Tibial nerve (tissue), 4 donors: ENCODE measurements at places on chromosomes 16 and 17. TPM values are rescaled to one million over a fixed set of nuclear protein-coding genes. Genes with fewer than 3 reads are reported as not detected.
A peak's percentile ranks its signal among the peaks of the same experiment; 100 is the strongest.

DNA sequence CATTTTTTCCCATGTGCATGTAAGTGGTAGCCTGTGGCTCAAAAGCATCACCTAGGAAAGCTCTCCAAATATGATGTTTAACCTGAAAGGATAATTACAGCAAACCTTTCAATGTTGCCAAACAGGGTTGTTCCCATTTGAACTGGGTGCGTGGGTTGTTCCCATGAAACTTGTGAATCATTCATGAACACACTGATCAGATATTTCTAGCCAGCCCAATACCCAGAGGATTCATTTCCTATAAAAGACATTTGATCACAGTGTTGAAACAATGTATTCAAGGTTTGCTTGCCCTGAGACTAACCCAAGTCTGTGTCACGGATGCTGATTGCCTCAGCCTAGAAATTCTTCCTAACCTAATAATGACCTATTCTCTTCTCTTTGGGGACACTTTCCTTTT is 12.9 kb downstream of the KRT39 start:
- no peaks in the 10 kb centered on the region for H3K27me3 ChIP-seq
- no peak overlapping the region for H3K4me3 ChIP-seq
- H3K36me3 ChIP-seq, result no peaks in the 10 kb centered on the region
- no peak overlapping the region for H3K27ac ChIP-seq
- H3K4me1 ChIP-seq, result no peaks in the 10 kb centered on the region
- no peak for DNase-seq

The IL32 gene
- 32.9 TPM for total RNA-seq

DNA sequence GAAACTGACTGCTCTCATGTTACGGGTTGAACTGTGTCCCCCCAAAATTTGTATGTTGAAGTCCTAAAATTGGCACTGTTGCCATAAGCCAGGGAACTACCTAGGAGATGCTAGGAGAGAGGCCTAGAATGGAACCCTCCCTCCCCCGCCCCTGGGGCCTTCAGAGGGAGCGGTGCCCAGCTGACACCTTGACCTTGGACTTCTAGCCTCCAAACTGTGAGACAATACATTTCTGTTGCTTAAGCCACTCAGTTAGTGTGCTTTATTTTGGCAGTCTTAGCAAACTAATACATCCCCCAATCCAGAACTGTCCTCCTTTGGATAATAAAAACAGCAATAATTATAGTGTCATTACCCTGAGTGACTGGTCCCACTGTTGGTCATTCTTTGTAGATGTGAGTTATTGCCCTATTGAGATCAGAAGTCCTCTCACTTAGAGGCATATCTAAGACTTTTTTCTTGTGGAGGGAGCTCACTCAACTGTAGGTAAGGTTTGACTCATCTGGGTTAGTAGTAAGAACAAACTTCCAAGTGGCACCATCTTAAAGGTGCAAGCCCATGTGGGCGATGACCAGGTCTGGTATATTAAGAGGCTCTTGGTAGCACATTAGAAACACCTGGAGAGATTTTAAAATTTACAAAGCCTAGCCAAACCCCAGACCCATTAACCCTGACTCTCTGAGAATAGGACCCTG is 93.0 kb upstream of the HLF start:
- no peak overlapping the region for H3K4me3 ChIP-seq
- H3K4me1 ChIP-seq, result no peaks in the 10 kb centered on the region
- no peak for DNase-seq
- H3K27ac ChIP-seq, result no peak overlapping the region
- peaks cover 28% of the 10 kb centered on the region for H3K36me3 ChIP-seq

- DNase-seq, result no peak
- H3K27me3 ChIP-seq, result no peaks in the 10 kb centered on the region
- no peak overlapping the region for H3K27ac ChIP-seq
- H3K4me3 ChIP-seq, result no peak overlapping the region
Measured at GRCh38 chr17:42200706-42201457, 6.6 kb upstream of the GHDC start.

DNA sequence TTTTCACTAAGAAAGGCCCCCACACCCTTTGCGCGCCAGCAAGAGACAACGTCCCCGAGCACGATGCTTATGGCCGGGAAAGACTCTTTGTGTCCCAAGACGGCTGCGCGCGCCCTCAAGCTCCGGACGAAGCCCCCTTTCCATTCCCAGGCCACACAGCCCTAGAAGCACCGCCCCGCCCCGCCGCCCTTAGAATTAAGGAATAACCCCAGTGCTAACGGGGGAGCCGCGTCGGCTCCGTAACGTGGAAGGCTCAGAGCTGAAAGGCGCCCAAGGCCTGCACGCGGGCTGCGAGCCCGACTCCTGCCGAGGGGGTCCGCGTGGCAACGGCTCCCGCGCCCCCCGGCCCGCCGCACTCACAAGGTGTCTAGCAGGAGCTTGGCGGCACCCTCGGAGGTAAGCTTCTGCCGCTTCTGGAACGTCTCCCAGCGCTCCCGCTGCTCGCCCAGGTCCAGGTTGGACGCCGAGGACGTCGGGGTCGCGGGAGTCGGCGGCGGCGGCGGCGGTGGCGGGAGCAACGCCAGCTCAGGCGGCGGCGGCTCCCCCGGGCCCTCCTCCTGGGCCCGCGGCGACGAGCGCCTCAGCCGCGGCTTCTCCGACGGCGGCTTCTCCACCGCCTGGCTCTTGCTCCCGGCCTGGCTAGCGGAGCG is 477 bp downstream of the CENPV start:
- H3K27ac ChIP-seq, result peak overlapping the region; percentile 77
- peak overlapping the region; percentile 58 for H3K4me3 ChIP-seq
- no peaks in the 10 kb centered on the region for H3K4me1 ChIP-seq
- peak; percentile 28 for DNase-seq

The CBX2 gene
- total RNA-seq, result 5.1 TPM

DNA sequence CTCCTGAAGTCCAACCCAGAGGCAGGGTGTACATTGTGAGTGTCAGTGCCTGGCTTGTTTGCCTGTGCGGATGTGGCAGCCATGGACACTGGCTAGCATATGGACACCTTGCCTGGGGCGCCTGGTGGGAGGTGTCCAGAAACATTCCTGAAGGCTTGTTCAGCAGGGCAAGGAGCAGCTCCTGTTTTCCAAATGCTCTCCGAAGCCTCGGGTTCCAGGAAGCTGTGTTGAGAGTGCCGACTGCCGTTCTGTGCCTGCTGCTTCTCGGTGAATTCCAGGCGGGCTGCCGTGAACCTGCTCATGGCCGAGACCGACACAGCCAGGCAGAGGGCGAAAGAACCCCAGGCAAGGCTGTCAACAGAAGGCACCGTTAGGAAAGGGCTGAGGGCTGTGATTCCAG is 10.9 kb upstream of the DHRS7C start:
- H3K4me1 ChIP-seq, result no peaks in the 10 kb centered on the region
- H3K27me3 ChIP-seq, result no peaks in the 10 kb centered on the region
- H3K4me3 ChIP-seq, result no peak overlapping the region
- DNase-seq, result no peak

The SLC6A2 gene
- 0.59 TPM for total RNA-seq

GRCh38 chr17:1868090-1868489 is 38.3 kb downstream of the RPA1 start:
- H3K4me3 ChIP-seq, result no peak overlapping the region
- DNase-seq, result no peak
- H3K27ac ChIP-seq, result no peak overlapping the region
- H3K4me1 ChIP-seq, result no peaks in the 10 kb centered on the region
- H3K27me3 ChIP-seq, result no peaks in the 10 kb centered on the region

- H3K4me3 ChIP-seq, result no peak overlapping the region
- no peaks in the 10 kb centered on the region for H3K36me3 ChIP-seq
- no peak overlapping the region for H3K27ac ChIP-seq
- DNase-seq, result no peak
- no peaks in the 10 kb centered on the region for H3K27me3 ChIP-seq
Measured at GRCh38 chr16:49724774-49725173, 131.1 kb downstream of the ZNF423 start.

The ZMYND15 gene
- total RNA-seq, result 0.59 TPM

GRCh38 chr17:73309727-73310596 is 1.8 kb downstream of the CDC42EP4 start:
- H3K4me1 ChIP-seq, result peaks cover 51% of the 10 kb centered on the region
- peak overlapping the region; percentile 99 for H3K27ac ChIP-seq
- no peaks in the 10 kb centered on the region for H3K27me3 ChIP-seq
- peak overlapping the region; percentile 96 for H3K4me3 ChIP-seq
- no peaks in the 10 kb centered on the region for H3K36me3 ChIP-seq

The ITGAD gene
- total RNA-seq, result under 0.01 TPM

DNA sequence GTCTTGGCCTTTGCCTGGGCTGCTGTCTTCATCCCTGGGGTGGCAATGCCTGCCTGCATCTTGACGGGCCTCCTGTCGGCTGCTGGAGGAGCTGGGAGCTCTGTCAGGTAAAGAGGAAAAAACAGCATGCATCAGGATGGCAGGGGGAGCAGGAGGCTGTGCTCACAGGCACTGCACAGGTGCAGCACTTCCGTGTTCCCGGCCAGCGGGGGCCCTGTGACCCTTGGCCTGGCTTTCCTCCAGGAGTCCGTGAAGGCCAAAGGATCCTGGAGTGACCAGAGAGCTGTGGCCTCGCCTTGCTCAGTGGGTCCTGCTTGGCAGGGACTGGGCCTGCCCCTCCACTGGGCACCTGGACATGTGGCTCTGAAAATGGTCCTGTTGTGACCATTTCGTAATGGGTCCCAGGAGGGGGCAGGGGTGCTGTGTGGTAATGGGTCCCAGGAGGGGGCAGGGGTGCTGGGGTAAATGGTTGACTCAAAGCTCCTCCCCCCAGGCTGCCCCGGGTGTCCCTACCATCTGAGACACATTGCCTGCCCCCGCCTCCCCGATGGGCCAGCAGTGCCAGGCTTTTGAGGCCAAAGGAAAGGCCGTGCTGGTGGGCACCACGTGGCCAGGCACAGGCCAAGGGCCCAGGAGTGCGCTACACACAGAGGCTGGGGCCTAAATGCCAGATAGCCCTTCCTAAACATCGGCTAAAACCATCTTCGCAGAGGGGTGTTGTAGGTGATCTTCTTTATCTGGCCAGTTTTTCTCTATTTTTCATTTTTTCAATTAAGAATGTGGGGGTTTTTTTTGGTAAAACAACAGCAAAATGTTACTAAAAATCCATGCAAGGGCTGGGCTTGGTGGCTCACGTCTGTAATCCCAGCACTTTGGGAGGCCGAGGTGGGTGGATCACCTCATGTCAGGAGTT is 4.0 kb upstream of the FASN start:
- DNase-seq, result no peak
- no peak overlapping the region for H3K4me3 ChIP-seq
- no peaks in the 10 kb centered on the region for H3K36me3 ChIP-seq

The C16orf74 gene
- not detected for total RNA-seq

The VAT1L gene
- total RNA-seq, result 19.9 TPM

GRCh38 chr16:28491970-28492474 is at the start of gene CLN3:
Gene CLN3, minus strand, starts transcription at chr16:28492074. Its CDS starts 315 bp downstream, at chr16:28491759.
- H3K4me1 ChIP-seq, result peaks cover 5% of the 10 kb centered on the region
- peak within 1 kb of the TSS; percentile 96 for H3K4me3 ChIP-seq
- DNase-seq, result peak; percentile 88
- H3K27ac ChIP-seq, result peak within 1 kb of the TSS; percentile 99

The FAM117A gene
- 12.9 TPM for total RNA-seq

The ACSM3 gene
- total RNA-seq, result 2.5 TPM

The PTGES3L gene
- total RNA-seq, result not detected

DNA sequence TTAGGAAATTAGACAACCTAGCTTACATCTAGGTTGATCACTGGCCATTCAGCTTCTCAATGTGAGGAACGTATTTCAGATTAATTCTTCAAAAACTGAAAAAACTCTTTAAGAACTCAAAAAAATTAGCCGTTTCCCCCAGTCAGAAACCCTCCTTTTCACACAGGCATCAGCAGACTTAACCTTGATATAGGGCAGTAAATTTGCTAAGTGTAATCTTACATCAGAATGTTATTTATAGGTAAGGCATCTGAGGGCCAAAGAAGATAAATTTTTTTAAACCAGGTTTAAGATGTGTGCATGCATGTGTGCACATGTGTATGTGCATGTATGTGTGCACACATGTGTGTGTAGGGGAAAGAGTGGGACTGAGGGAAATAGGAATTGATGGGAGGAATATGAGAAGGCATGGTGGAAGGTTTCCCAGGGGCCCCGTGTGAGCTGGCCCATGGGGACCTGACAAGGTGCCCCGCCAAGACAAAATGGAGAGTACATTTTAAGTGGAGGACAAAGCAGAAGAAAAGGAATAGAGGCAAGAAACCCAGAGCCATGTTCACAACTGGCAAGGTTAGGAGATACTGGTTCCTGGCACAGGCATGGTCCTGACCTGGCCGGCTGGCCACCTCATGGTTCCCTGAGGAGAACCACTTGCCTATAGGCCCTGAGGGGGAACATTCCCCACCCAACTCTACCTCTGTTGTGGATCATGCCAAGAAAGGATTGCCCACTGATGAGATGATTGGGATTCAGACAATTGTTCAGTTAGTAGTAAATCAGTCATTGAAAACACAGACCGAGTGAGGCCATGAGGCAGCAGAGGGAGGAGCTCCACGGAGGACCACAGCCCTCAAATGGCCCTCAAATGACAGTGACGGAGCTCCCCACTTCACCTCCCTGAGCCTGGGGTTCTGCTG is 33.0 kb downstream of the TEX2 start:
- H3K36me3 ChIP-seq, result no peaks in the 10 kb centered on the region
- peak overlapping the region; percentile 34 for H3K27ac ChIP-seq
- H3K27me3 ChIP-seq, result no peaks in the 10 kb centered on the region

The HOXB2 gene
- 6.9 TPM for total RNA-seq

GRCh38 chr16:89988951-89989350 is 30.3 kb downstream of the DBNDD1 start:
- no peak for DNase-seq
- H3K27me3 ChIP-seq, result no peaks in the 10 kb centered on the region
- no peak overlapping the region for H3K27ac ChIP-seq
- no peaks in the 10 kb centered on the region for H3K4me1 ChIP-seq
- peaks cover 8% of the 10 kb centered on the region for H3K36me3 ChIP-seq

The TMEM114 gene
- total RNA-seq, result not detected

- no peaks in the 10 kb centered on the region for H3K27me3 ChIP-seq
- H3K4me1 ChIP-seq, result peaks cover 20% of the 10 kb centered on the region
Measured at GRCh38 chr17:69749911-69750310, 325.1 kb upstream of the KCNJ16 start.

- no peaks in the 10 kb centered on the region for H3K36me3 ChIP-seq
- H3K27ac ChIP-seq, result no peak overlapping the region
- no peak overlapping the region for H3K4me3 ChIP-seq
- H3K27me3 ChIP-seq, result no peaks in the 10 kb centered on the region
- H3K4me1 ChIP-seq, result no peaks in the 10 kb centered on the region
Measured at GRCh38 chr16:68524069-68524820, 14.8 kb upstream of the ZFP90 start.

GRCh38 chr16:24124291-24124690 is 131.8 kb upstream of the CACNG3 start:
- H3K36me3 ChIP-seq, result no peaks in the 10 kb centered on the region
- H3K4me3 ChIP-seq, result no peak overlapping the region
- H3K4me1 ChIP-seq, result no peaks in the 10 kb centered on the region
- no peaks in the 10 kb centered on the region for H3K27me3 ChIP-seq
- no peak overlapping the region for H3K27ac ChIP-seq

DNA sequence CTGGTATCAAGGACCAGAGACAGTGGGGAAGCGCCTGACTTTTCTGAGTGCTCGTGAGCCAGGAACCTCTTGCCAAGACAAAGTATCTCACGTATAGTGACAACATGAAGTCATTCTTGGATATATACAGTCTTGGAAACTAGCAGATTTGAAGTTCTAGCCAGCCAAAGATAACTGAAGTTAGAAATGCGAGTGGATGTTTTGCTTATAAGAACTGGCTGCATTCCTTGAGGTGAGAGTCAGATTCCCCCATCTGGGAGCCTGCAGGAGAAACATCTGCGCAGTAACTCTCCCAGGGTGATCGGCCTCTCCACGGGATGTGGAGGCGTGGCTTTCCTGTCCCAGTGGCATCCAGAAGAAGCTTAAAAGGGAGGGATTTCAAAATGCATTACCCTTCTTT is 89.8 kb downstream of the SHISA6 start:
- H3K36me3 ChIP-seq, result no peaks in the 10 kb centered on the region
- no peak overlapping the region for H3K4me3 ChIP-seq
- no peak for DNase-seq
- H3K27me3 ChIP-seq, result no peaks in the 10 kb centered on the region
- no peak overlapping the region for H3K27ac ChIP-seq
- H3K4me1 ChIP-seq, result peaks cover 5% of the 10 kb centered on the region

The FAM234A gene
- 115 TPM for total RNA-seq

The LRRC46 gene
- total RNA-seq, result 0.60 TPM
